ENCODE measurements at places on chromosomes 6 and 20.

GRCh38 chr20:32190616-32191415, 16.7 kb downstream of the PLAGL2 start:
- DNase-seq, result no peak

- DNase-seq, result no peak
Measured at GRCh38 chr6:108585359-108585758, 24.6 kb downstream of the FOXO3 start.

DNA sequence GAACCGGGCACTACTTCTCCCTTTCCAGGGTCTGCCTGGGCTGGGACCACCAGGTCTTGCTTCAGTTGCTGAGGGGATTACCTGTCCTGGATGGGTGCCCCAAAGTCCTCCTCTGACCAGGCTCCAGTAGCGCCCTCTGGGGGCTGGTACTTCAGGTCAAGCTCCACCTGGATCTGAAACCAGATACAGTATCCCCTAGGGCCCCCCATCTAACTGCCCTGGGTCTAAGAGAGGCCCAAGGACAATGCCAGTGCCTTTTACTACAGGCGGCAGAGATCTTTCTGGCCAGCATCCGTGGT, 11.2 kb upstream of the SPAG4 start:
- no peak for DNase-seq

GRCh38 chr6:43303751-43304331, 4.8 kb downstream of the CRIP3 start:
- no peak for DNase-seq

- DNase-seq, result no peak
Measured at GRCh38 chr6:20334962-20335361, 66.7 kb upstream of the E2F3 start.

- no peak for DNase-seq
Measured at GRCh38 chr6:159617444-159617843, 75.6 kb downstream of the SOD2 start.

GRCh38 chr6:131980791-131981623, 29.8 kb upstream of the CCN2 start:
- no peak for DNase-seq

GRCh38 chr6:72911463-72912155, 289.7 kb downstream of the KCNQ5 start:
- no peak for DNase-seq

DNA sequence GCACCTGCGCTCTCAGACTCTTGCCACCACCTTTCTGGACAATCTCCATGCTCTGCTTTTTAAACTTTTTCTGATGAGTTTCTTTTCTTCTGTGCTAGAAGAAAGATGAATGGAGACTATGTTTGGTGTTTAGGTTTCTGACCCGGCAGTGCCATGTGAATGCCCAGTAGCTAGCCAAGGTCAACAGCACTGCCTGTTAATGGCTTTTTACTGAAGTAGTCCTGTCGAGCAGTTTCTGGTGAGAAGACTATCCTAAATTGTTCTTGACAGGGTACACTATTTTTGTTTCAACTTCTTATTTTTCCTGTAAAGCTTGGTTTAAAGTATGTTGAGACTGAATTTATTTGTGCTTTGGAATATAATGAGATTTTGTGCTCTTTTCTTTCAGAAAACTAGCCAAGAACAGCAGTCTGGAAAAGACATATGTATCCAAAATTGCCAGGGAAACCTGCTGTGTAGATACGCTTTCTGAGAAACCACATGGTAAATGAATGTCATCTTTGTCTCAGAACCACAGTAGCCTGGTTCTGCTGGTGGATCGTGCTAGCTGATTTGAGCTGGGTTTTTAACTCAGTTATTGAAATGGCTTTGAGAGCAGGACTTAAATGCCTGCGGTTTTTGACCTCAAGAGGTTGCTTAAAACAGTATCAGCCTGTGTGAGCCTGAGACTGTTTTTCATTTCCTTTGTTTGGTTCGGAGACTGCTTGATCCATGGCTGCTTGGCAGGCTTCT, 48.1 kb downstream of the KCNS1 start:
- DNase-seq, result no peak

DNA sequence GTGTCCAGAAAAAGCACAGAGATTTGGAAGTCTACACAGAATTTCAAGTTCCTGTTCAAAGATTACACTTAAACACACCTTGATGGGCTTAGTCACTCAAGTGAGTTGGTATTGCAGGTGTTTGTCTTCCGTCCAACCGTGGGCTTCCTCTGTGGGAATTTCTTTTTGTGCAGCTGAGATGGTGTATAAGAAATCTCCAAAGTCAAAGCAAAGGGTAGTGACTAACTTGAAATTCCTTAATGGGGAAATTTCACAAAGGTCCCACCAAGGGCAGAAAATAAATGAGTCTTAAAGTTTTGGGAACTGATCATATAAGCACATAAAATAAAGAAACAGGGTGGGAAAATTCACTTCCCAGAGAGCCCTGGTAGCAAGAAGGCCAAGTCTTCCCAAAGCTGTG, 102.0 kb upstream of the TNFAIP3 start:
- no peak for DNase-seq

DNA sequence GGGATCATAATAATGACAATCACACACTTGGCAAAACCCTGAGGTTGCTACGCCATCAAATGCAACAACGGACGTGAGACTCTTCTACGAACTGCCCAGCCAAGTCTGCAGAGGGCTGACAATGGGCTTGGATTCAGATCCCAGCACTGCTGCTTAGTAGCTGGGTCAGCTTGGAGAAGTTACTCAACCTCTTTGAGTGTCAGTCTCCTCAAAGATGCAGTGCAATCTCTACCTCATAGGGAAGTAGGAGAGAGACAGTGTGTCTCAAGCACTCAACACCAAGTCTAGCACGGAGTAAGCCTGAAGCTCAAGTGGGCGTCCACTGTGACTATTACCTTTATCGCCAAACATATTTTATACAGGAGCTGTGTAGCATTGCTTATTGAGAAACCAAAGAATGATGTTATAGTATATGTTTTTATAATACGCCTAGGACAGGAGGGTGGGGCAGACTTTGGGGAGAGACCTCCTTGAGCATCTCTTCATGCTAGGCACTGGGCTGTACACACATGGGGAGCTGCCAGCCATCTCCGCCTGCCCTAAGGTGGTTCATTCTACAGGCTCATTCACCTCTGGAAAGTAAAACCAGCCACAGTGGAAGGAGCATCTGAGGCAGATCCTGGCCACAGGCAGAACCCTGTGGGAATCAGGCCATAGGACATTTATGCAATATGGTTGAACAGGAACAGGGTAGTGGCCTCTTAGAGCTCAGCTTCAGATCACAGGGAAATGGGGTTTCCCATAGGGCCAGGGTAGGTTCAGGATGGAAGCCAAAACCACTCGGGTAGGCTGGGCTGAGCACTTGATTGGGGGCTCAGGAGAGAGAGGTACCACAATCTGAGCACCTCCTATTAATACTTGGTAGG, 160.2 kb downstream of the MRPL14 start:
- no peak for DNase-seq

- DNase-seq, result no peak
Measured at GRCh38 chr6:47680051-47680450, 18.3 kb upstream of the ADGRF4 start.

GRCh38 chr6:144417681-144418080, 132.5 kb downstream of the UTRN start:
- no peak for DNase-seq

GRCh38 chr20:13581451-13581850, 57.3 kb downstream of the TASP1 start:
- DNase-seq, result no peak

DNA sequence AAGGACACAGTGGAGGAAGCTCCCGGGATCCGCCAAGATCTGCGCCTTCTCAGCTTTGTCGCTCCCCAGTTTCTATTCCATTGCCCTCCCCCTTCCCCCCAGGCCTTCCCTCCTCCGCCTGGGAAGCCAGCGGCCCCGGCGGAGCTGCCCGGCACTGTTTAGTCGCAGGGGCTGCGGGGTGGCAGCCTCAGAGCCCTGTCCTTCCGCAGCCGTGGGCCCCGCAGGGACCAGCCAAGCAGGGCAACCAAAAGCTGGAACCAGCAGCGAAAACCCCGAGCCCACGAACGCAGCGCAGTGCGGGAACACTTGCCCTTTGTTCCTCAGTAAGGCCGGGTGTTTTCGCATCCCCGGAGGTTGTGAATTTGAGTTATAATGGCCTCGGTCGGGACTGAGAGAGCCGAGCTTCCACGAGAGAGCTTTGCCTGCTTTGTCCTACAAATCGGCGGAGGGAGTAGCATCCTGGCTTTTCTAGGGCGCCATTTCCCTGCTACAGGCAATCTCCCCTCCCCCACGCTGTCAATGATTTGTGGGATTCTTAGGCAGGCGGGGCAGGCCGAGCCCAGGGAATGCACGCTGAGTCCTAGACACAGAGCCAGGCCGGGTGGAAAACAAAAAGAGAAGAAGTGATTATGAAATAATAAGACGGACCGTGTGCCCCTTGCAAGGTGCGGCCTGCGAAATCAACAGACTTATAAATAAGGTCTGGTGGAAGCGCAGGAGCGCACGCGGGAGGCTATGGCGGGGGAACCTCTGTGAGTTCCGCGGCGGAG, 4.0 kb upstream of the TUBB2B start:
- peak; percentile 96 for DNase-seq

DNA sequence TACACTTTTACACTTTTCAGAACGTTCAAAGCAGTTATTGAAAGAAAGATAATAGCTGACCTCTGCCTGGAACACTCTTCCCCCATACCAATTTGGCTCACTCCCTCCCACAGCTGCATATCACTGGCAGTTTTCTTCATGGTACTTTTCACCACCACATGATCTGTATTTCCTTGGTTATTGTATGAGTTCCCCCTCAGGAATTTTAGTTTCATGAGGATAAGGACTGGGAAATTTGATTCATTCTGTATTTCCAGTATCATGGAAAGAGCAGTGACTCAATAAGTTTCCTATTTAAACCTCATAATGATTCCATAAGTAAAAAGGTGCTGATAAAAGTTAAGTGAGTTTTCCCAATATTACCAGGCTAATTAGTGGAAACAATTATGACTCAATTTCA, 16.0 kb downstream of the HTR1B start:
- DNase-seq, result no peak

DNA sequence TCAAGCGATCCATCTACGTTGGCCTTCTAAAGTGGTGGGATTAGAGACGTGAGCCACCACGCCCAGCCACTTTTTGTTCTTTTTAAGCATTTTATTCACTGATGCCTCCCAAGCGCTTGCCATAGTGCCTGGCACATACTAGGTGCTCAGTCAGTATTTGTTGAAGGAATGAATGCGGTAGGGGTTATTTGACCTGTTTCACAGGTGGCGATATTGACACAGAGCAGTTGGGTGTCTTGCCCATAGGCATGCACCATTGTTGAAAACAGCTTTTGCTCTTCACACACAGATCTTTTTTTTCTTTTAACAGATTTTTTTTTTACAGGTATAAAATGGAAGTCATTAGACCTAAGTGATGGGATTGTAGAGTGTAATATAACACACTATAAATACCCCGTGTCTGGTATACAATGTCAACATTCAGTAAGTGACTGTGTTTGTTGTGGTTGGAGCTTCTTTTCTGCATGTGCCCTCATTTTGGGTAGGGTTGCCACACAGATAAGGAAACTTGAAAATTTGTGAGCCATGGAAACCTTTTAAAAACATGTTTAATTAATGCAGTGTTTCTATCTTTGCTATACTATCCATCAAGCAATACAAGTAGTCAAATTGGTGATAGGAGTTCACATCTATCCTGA, 24.8 kb downstream of the RREB1 start:
- DNase-seq, result no peak

DNA sequence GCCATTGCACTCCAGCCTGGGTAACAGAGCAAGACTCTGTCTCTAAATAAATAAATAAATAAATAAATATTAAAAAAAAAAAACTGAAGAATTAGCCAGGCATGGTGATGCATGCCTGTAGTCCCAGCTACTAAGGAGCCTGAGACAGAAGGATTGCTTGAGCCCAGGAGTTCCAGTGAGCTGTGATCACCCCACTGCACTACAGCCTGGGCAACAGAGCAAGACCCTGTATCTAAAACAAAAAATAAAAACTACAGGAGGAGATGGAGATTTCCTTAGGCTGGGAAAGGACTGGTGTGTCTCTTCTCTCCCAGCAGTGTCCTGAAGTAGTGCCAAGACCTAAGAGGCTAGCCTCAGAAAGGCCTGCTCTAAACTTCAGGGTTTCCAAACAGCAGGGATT, 8.1 kb upstream of the GTF3C6 start:
- DNase-seq, result no peak

GRCh38 chr20:10448270-10449156, 13.4 kb downstream of the SLX4IP start:
- DNase-seq, result no peak

GRCh38 chr6:109332748-109333147, 49.5 kb downstream of the CD164 start:
- DNase-seq, result no peak

DNA sequence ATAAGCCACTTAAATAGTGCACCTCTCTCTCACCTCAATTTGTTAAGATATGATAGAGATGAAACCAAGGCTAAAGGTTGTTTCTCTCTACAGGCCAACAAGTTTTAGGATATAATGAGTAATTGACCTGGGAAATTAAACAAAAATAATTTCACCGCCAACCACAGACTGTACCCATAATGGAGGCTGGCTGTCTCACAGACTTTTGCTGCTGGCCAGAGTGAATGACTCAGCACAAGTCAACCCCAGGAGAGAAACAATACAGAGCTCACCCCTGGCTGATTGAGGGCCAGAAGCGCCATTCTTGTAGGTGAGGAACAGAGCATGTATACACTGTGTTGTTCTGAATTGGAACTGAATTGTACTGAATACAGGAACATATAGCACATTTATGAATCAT, 99.9 kb downstream of the CAP2 start:
- DNase-seq, result no peak

GRCh38 chr20:33521461-33521860, 31.6 kb downstream of the CBFA2T2 start:
- no peak for DNase-seq

GRCh38 chr6:139779988-139780774, 405.7 kb upstream of the CITED2 start:
- DNase-seq, result no peak

- no peak for DNase-seq
Measured at GRCh38 chr6:77456531-77457248, 6.6 kb downstream of the HTR1B start.

- peak; percentile 16 for DNase-seq
Measured at GRCh38 chr6:139030228-139030963, 1.9 kb downstream of the ABRACL start.

- DNase-seq, result no peak
Measured at GRCh38 chr6:106579281-106579680, 50.0 kb downstream of the RTN4IP1 start.

DNA sequence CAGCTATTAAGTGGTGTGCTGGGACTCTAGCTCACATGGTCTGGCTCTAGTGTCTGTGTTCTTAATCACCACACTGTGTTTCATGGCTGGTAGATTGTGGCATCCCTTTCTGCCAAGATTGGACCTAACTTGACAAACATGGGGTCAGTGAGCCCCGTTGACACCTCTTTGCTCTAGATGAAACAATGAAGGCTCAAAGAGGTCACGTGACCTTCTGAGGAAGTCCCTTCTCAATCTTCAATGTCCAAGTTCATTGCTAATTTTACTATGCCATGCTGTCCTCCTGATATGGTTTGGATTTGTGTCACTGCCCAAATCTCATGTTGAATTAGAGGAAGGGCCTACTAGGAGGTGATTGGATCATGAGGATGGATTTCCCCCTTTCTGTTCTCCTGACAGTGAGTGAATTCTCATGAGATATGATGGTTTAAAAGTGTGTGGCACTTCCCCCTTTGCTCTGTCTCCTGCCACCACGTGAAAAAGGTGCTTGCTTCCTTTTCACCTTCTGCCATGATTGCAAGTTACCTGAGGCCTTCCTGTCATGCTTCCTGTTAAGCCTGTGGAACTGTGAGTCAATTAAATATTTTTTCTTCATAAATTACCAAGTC, 177.8 kb upstream of the MYLIP start:
- DNase-seq, result no peak

Data from retina (tissue), 1 donor.